Right lung (tissue), 10 donors: ENCODE measurements at places on chromosomes 13 and 19. TPM values are rescaled to one million over a fixed set of nuclear protein-coding genes. Genes with fewer than 3 reads are reported as not detected.

DNA sequence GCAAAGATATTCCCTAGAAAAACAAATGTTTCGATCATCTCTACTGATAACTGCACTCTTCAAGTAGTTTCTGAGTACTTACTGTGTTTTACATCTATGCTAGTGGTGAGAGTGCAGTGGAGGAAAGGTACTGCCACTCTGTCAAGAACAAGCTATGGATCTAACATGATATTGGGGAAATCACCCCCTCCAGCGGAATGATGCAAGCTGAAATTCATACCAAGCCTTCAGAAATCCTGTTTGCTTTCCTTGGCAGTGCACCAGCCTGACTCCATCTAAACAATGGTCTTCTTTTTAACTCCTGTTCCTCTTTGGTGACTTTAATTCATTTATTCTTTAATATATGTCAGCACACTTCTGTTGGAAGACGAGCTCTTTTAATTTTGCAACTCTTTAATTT, 238.0 kb downstream of the PCDH9 start:
- DNase-seq = no peak

DNA sequence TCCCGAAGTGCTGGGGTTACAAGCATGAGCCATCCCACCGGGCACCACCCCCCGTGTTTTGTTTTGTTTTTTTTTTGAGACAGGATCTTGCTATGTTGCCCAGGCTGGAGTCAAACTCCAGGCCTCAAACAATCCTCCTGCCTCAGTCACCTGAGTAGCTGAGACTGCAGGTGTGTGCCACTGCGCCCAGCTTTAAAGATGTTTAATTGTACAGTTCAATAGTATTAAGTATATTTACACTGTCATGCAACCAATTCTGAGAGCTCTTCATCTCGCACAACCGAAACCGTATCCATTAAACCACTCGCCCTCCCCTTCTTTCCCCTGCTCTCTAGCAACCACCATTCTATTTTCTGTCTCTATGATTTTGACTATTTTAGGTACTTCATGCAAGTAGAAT, 15.6 kb downstream of the NUCB1 start:
- no peak for DNase-seq

- no peak for DNase-seq
Measured at GRCh38 chr13:49369866-49370265, 74.0 kb downstream of the CAB39L start.

- DNase-seq = no peak
Measured at GRCh38 chr19:28940751-28941500, 272.0 kb downstream of the UQCRFS1 start.

- DNase-seq = no peak
Measured at GRCh38 chr19:38773469-38774177, at the start of gene LGALS7. Gene LGALS7, minus strand, starts transcription at chr19:38773517. Its CDS starts 25 bp downstream, at chr19:38773492.

GRCh38 chr13:48621056-48621455, 32.7 kb upstream of the CYSLTR2 start:
- DNase-seq = no peak

GRCh38 chr13:63288576-63288975, 1872.9 kb upstream of the PCDH20 start:
- no peak for DNase-seq

GRCh38 chr19:47303966-47304365, 5.7 kb upstream of the C5AR1 start:
- DNase-seq = no peak

DNA sequence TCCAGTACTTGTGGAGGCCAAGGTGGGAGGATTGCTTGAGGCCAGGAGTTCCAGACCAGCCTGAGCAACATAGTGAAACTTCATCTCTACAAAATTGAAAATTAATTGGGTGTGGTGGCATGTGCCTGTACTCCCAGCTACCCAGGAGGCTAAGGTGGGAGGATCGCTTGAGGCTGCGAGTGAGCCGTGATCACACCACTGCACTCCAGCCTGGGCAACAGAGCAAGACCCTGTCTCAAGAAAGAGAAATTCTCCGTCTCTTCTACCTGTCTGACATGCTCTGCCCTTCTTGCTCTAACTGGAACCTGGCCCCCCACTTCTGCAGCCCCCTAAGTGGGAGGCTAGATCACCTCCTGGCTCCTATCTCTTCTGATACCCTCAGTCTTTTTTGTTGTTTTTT, 7.4 kb downstream of the EIF3K start:
- DNase-seq = no peak

DNA sequence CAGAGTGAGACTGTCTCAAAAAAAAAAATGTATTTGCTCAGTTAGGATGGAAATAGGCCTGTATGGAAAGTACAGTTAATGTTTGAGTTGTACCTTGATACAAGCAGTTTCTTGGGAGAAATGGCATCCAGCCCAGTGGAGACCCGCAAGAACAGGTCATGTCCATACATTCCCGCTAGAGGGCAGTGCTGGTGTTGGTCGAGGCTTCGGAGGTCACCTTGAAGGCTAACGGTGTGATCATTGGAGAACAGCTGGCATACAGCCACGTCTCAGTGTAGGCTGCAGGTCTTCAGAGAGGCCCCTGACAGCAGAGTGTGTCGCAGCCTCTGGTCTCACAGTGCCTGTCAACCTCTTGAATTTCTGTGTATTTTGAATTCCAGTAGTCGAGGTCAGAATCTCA, 7.5 kb downstream of the ZNF610 start:
- DNase-seq = peak; percentile 42

DNA sequence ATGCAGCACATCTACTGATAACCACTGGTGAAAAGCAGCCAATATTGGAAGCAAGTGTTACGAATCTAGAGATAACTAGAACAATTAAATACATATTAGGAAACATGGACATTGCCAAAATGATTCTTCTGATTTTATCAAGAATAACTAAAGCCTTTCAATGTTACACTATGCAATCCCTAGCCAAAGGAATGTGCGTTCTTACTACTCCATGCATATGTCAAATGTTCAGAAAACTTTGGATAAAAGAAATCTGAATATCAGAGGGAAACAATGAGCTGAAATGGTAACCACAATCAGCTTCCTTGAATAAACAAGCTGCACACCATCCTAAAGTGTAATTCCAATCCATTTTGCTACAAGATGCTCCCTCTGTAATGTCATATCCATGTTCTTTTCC, 951 bp upstream of the POSTN start:
- DNase-seq = no peak

DNA sequence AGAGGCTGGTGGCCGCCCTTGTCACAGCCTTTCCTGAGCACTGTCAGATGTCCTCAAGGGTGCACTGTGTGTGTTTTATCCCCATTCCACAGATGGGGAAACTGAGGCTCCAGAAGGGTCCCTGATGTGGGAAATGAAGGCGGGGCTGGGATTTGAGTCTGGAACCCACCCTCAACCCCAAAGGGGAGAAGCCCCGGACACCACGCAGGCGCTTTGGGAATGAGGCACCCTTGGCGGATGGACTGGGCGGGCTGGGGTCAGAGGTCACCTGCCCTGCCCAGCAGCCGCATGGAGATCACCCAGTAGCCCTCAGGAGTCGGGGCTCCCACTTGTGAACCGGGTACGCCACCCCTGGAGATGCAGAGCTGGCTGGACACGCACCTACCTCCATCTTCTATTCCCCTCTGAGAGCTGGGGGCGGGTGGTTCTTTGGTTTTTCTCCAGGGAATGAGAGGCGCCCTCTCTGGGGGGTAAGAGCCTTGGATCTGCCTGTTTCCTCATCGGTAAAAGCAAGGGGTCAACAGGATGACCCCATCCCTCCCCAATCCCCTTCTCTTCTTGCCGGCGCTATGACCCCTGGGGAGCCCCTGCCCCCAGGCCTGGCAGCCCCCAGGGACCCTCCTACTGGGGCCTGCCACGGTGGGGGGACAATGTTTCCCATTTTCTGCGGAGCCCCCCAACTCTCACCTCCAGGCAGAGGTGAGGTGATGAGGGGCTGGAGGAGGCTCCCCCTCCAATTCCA, 8.3 kb upstream of the ONECUT3 start:
- no peak for DNase-seq

- no peak for DNase-seq
Measured at GRCh38 chr19:45217193-45217956, 27.8 kb downstream of the EXOC3L2 start.

- DNase-seq = no peak
Measured at GRCh38 chr19:30011051-30011578, 69.1 kb downstream of the URI1 start.

- no peak for DNase-seq
Measured at GRCh38 chr19:4519521-4520277, 1.4 kb upstream of the PLIN4 start.

GRCh38 chr19:55855160-55855559, 18.8 kb downstream of the NLRP4 start:
- DNase-seq = no peak

- no peak for DNase-seq
Measured at GRCh38 chr13:77062097-77062496, 35.1 kb upstream of the FBXL3 start.

DNA sequence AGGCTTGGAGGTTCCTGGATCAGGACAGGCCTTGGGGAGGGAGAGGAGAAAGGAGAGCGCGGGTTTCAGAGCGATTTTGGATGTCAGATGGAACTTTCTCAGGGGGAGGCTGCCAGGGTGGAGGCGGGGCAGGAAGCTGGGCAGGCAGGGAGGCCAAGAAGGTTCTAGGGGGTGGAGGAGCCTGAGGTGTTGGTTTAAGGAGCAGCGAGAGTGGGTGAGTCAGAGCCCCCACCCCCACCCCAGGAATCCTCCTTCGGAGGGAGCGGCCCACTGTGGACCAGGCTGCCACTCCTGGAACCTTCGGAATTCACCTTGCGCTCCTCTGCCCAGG, 15.9 kb upstream of the NOP53 start:
- no peak for DNase-seq

DNA sequence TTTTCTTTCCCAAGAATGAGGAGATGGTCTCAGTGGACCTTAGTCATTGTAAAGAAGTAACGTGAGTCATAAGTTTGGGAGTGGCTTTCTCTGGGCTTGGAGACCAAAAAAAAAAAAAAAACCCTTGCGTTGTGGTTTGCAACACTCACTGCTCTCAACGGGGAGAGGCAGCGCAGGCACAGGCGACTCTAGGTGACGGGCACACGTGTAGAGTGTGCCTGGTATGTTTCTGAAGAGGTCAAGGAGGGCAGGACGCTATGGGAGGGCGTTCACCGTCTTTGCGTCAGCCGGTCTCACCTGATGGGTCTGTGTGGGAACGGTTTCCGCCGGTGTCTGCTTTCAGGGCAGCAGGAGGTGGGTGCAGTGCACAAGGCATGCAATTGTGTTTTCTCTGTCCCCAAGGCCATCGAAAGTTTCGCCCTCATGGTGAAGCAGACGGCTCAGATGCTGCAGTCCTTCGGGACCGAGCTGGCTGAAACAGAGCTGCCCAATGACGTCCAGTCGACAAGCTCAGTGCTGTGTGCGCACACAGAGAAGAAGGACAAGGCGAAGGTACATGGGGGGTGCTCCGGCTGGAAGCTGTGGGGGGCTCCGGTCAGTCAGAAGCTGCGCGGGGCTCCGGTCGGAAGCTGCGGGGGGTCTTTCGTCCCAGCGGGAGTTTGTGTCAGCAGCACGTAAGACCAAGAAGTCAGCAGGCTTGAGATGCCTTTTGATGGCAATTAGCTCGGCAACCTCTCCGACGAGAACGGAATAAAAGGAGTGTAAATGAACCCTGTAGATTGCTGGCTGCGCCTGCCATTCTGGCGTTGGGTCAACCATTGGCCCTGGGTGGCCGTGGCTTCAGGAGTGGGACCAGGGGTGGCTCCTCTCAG, 40.8 kb upstream of the F7 start:
- no peak for DNase-seq

- DNase-seq = peak; percentile 74
Measured at GRCh38 chr19:50657712-50658440, 8.6 kb downstream of the C19orf81 start.

DNA sequence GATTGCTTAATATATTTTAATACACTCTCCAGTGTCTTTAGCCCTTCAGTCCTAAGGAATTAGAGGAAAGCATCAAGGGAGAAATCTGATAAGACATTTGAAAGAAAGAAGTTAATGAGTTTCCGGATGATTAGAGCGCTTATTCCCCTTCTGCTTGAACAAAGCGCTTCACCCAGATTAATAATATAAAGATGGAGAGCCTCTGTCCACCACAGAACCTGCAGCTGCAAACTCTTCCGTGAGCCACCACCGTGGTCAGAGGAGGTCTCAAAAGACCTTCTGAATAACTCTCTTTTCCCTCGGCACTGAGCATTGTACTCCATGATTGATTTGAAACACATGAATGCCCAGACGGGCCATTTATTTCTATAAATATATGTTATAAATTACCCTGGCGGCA, 14.2 kb upstream of the TUBGCP3 start:
- no peak for DNase-seq

- DNase-seq = no peak
Measured at GRCh38 chr13:111595276-111595675, 274.8 kb downstream of the TEX29 start.

- DNase-seq = no peak
Measured at GRCh38 chr19:45117167-45117594, 24.2 kb downstream of the PPP1R37 start.

DNA sequence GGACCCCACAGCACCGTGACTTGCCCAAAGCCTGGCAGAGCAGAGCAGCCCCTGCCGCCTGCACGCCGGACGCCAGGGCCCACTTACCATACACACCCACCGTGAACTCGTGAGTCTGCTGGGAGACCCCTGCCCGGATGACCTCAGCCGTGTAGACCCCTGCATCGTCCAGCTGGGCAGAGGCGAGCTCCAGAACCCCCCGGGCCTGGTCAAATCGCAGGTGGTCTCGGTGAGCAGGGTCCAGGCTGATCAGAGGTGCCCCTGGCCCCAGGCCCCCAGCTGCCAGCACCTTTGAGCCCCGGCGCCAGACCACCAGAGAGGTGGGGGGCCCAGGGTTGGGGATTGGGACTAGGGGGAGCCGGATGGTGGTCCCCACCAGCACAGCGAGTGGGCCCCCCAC, 873 bp downstream of the VSIG10L start:
- no peak for DNase-seq

- DNase-seq = no peak
Measured at GRCh38 chr13:97257800-97258799, 36.0 kb downstream of the MBNL2 start.

The ZNF490 gene
- polyA plus RNA-seq = 3.2 TPM

The UBE2L5 gene
- polyA plus RNA-seq = 0.61 TPM

The TSPAN16 gene
- not detected for polyA plus RNA-seq

The ZNF763 gene
- 7.6 TPM for polyA plus RNA-seq

The TPP2 gene
- 77.9 TPM for polyA plus RNA-seq

The ZNF729 gene
- 0.26 TPM for polyA plus RNA-seq

The ZNF709 gene
- 8.1 TPM for polyA plus RNA-seq

The MEF2B gene
- polyA plus RNA-seq = 3.5 TPM

The SERP2 gene
- polyA plus RNA-seq = 9.0 TPM

The SHC2 gene
- 13.3 TPM for polyA plus RNA-seq

The C3 gene
- polyA plus RNA-seq = 45.1 TPM

The PRTN3 gene
- 2.8 TPM for polyA plus RNA-seq

The COX7A1 gene
- polyA plus RNA-seq = 37.3 TPM

The APOC4 gene
- not detected for polyA plus RNA-seq

The DACH1 gene
- 34.1 TPM for polyA plus RNA-seq

The HNRNPUL1 gene
- 212 TPM for polyA plus RNA-seq

The ATP12A gene
- polyA plus RNA-seq = not detected

The CACNA1A gene
- 3.8 TPM for polyA plus RNA-seq
